Pulmonary artery endothelial cell (primary cell): ENCODE measurements at places on chromosomes 7 and 10. TPM values are rescaled to one million over a fixed set of nuclear protein-coding genes. Genes with fewer than 3 reads are reported as not detected.

The NPY gene
- not detected in 2 replicates for total RNA-seq

The TRIM50 gene
- not detected in 2 replicates for total RNA-seq

The OGDHL gene
- 0.26 and 0.46 TPM in 2 replicates for total RNA-seq

The AZGP1 gene
- not detected in 2 replicates for total RNA-seq

The UTF1 gene
- not detected in 2 replicates for total RNA-seq

The ENO4 gene
- under 0.01 and 0.07 TPM in 2 replicates for total RNA-seq

The TRUB1 gene
- total RNA-seq: 25.7 and 26.2 TPM in 2 replicates

The IFIT1B gene
- total RNA-seq: not detected in 2 replicates

The CALHM3 gene
- not detected in 2 replicates for total RNA-seq

The MYO3A gene
- total RNA-seq: not detected in 2 replicates

The SPDYE16 gene
- total RNA-seq: 0.28 TPM in 1 of 2 replicates, not detected in the other

The PKD2L1 gene
- total RNA-seq: not detected in 2 replicates

The PRTFDC1 gene
- total RNA-seq: 6.7 and 22.5 TPM in 2 replicates

The LIPF gene
- total RNA-seq: not detected in 2 replicates

The MMD2 gene
- total RNA-seq: not detected in 2 replicates

The HABP2 gene
- not detected in 2 replicates for total RNA-seq

The NRG3 gene
- total RNA-seq: 0.04 and 0.33 TPM in 2 replicates

The CXCL12 gene
- 0.40 and 2.0 TPM in 2 replicates for total RNA-seq

The NEUROD6 gene
- total RNA-seq: not detected in 2 replicates

The BLOC1S2 gene
- total RNA-seq: 43.3 and 69.8 TPM in 2 replicates

The CHRM2 gene
- total RNA-seq: not detected in 2 replicates

The SEMA3A gene
- 0.20 and 0.92 TPM in 2 replicates for total RNA-seq

The LIPK gene
- total RNA-seq: not detected in 2 replicates

The PRKRIP1 gene
- total RNA-seq: 13.8 and 14.3 TPM in 2 replicates

The SRI gene
- 201 and 214 TPM in 2 replicates for total RNA-seq

The NHLRC2 gene
- 14.3 and 15.5 TPM in 2 replicates for total RNA-seq

The ADGRA1 gene
- not detected in 2 replicates for total RNA-seq

The ASAH2 gene
- 0.46 and 1.7 TPM in 2 replicates for total RNA-seq

The TLL2 gene
- 0.11 and 0.13 TPM in 2 replicates for total RNA-seq

The ADRA2A gene
- total RNA-seq: 0.13 and 0.49 TPM in 2 replicates

The ATP6V1F gene
- 85.0 and 90.3 TPM in 2 replicates for total RNA-seq

The OPN4 gene
- total RNA-seq: not detected in 2 replicates

The AKR1C1 gene
- total RNA-seq: 9.1 and 10.5 TPM in 2 replicates

The PAX4 gene
- total RNA-seq: not detected in 2 replicates

The PDGFA gene
- total RNA-seq: 63.2 and 75.6 TPM in 2 replicates

The ZFAND4 gene
- 5.0 and 5.9 TPM in 2 replicates for total RNA-seq

The ACSL5 gene
- total RNA-seq: 11.9 and 22.7 TPM in 2 replicates

The LRRC17 gene
- 12.7 and 24.5 TPM in 2 replicates for total RNA-seq
